LoVo (cell line): ENCODE measurements at places on chromosomes 2 and 18.

GRCh38 chr2:229815342-229815741 is 101.0 kb upstream of the DNER start:
- DNase-seq, result no peak

- no peak for DNase-seq
Observed at GRCh38 chr2:112488201-112488600, 6.2 kb downstream of the TTL start.

DNA sequence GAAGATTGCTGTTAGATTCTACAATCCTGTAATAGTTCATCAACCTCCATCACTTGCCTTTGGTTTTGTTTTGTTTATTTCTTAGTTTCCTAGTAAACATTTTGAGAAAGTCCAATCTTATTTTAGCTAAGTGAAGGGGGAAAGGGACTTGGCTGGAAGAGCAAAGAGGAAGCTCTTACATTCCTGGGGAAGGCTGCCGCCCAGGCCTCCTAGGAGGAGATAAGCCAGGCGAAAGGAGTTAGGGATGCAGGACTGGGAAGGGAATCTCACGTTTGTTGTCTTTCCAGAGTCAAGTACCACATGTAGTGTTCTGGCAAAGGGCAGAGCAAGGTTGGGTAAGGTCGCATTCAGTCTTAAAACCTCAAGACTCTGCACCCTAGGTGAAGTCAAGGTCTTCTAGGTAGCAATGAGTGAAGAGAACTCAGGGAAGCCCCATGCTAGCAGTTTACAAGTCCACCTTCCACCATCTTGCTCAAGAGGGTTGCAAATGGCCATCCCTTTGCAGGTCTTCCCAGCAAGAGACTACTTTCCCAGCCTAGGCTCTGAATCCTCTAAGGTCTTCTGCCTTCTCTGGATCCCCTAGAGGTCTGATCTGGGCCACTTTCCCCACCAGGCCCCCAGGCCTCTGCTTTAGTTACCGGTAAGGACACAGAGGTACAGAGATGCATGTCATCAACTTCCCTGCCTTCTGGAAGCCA is 320.7 kb downstream of the CYP26B1 start:
- no peak for DNase-seq

DNA sequence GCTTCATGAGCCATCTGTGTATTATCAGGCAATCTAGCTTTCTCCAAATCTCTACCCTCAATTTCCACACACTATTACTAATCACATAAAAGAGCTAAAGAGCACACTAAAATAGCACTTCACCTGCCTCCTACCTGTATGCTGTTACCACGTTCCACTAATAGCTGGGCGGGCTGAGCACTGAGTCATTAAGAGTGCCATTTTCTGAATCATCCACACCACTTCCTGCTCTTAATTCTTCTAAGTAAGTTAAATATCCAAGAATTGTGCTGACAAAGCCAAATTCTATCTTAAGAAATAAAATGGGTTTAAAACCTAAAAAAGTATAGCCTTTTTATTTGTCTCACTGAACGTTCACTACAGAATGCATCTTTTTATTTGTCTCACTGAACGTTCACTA is 35.7 kb downstream of the NOL10 start:
- peak; percentile 62 for DNase-seq

DNA sequence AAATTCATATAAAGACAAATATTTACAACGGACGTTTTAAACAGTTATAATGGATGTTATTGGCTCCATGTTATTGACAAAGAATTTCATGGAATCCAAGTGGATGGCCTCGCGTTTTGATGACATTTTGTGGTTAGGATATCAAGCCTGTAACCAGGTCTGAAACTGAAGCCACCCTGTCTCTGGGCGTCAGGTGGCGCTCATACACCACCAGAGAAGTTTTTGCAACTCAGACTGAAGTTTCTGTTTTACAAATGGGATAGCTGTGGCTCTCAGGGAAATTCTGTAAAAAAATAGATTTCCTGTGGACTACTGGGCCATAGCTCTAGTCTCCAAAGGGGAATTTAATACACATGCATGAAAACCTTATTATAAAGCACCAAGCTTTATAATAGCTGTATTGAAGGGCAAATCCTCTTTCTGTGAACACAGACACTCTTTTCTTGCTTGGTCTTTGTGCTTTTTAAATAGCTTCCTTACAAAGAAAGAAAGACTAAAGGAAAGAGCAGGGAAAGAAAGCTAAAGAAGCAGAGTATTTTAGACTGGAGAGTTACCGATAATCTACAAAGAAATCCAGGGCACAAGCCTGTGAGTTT is 86.7 kb downstream of the C18orf54 start:
- DNase-seq, result peak; percentile 54
